NCI-H187 treated with DMSO at 0.1 percent for 48 hours (cell line): ENCODE measurements at places on chromosomes 7 and 10.
A peak's percentile ranks its signal among the peaks of the same experiment; 100 is the strongest.

DNA sequence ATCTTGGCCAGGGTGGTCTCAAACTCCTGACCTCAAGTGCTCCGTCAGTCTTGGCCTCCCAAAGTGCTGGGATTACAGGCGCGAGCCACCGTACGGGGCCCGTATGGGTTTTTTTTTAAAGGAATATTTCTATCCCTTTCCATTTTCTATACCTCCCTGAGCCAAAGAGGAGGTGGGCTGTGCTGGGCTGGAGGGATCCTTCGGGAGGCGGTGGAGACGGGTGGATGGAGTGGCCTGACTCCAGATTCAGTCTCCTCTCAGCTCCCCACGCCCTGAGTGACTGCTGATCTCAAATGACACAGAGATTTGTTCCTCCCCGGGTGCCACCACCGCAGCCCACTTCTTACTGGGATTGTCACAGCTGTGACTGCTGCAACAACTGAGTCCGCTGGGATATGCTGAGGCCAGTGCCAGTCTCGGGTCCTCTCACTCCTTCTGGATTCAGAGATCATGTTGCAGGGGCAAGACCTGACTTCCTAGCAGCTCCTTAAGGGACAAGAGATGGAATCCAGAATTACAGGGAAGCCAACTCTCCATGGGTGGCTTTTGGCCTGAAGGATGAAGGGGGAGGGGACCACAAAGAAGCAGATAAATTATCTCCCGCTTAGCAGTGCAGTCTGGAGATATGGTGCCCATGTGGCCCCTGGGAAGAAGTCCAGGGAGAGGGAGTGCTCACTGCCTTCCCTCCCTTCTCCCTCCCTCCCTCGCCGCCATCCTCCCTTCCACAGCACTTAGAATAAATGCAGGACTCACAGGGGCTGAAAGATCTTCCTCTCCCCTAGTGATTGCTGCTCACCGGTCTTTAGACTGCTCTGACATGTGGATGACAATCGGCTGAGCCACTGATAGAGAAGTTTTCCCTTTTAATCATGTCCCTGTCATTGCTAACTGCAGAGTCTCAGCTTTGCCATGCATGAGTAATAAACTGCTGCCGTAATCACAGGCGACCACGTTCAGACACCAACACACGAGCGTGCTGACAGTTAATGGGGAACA, 14.3 kb downstream of the GALNT17 start:
- no peak for DNase-seq

DNA sequence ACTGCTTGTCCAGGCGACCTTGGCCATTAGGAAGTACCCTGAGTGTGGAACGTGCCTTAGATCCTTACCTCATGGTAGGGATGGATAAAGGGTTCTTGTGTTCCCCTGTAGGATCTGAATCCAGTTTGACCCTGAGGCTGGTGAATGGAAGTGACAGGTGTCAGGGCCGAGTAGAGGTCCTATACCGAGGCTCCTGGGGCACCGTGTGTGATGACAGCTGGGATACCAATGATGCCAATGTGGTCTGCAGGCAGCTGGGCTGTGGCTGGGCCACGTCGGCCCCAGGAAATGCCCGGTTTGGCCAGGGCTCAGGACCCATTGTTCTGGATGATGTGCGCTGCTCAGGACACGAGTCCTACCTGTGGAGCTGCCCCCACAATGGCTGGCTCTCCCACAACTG, 31.6 kb downstream of the DMBT1 start:
- DNase-seq, result no peak

DNA sequence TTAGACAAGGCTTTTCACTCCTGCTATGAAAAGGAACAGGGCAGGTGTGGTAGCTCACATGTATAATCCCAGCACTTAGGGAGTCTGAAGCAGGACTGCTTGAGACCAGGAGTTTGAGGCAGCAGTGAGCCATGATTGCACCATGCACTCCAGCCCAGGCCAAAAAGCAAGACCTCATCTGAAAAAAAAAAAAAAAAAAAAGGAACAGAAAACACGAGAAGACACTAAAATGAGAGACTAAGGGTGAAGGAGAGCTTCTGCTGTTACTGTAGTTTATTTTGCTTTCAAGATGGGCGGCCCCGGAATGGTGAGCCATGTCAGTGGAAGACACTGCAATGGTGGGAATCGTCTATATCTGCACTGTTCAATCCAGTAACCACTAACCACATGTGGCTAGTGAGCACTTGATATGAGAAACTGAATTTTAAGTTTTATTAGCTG, 9.9 kb downstream of the PIP4K2A start:
- DNase-seq, result no peak

GRCh38 chr7:145624618-145625017, 492.0 kb upstream of the CNTNAP2 start:
- no peak for DNase-seq

- DNase-seq, result no peak
These were observed 98.7 kb downstream of the SVOPL start for GRCh38 chr7:138602451-138602850.

DNA sequence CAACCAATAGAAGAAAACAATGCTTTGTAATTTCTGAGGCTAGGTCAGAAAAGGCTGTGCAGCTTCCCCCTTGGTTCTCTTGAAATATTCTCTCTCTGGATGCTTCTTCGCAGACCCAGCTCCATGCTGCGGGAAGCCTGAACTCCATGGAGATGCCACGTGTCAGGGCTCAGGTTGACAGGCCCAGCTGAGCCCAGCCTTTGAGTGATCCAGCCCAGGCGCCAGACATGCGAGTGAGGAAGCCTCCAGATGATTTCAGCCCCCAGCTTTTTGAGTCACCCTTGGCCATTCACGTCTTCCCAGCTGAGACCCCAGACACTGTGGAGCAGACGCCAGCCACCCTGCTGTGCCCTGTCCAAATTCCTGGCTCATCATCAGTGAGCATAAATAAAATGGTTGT, 378.4 kb upstream of the NRP1 start:
- no peak for DNase-seq

DNA sequence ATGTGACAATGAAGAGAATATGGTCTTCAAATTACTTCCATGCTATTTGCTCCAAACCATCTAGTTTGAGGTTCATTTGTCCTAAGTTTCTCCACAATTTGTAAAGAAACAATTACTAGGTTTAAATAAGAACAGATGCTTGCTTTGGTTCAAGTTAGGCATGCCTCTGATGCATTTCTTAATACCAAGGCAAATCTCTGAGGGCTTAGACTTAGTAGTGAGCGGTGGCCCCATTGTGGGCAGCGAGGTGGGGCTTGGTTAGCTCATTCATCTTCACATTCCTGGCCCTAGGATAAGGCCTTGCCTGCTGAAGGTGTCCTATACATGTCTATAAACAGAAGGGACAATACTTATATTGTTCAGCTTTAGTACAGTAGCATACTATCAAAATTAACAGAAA, 52.4 kb upstream of the RHEB start:
- DNase-seq, result no peak

DNA sequence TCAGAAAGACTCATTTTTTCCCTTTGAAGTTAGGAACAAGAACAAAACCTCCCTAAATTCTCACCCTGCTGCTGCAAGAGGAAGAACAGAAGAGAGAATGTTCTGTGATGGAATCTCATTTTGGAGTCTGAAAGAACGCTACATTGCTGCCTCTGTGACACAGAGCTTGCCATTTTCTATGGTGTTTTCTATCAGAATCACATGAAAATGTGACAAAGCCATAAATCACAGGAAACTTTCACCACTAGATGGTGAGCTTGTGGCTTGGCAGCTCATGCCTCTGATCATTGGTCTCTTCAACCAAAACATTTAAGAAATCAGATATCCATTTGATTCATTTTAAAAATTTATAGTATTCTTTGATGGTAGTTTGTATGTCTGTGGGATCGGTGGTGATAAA, 82.9 kb downstream of the CADPS2 start:
- no peak for DNase-seq

- DNase-seq, result peak; percentile 30
These were observed 490.5 kb downstream of the TCERG1L start for GRCh38 chr10:130820880-130821482.

- no peak for DNase-seq
These were observed 84.7 kb downstream of the MAPK8 start for GRCh38 chr10:48390933-48391845.

GRCh38 chr10:28548781-28549498, 16.0 kb downstream of the WAC start:
- DNase-seq, result no peak

GRCh38 chr7:79988653-79989052, 146.0 kb upstream of the GNAI1 start:
- DNase-seq, result no peak

GRCh38 chr7:149854611-149855360, 16.6 kb downstream of the ZNF862 start:
- peak; percentile 75 for DNase-seq

DNA sequence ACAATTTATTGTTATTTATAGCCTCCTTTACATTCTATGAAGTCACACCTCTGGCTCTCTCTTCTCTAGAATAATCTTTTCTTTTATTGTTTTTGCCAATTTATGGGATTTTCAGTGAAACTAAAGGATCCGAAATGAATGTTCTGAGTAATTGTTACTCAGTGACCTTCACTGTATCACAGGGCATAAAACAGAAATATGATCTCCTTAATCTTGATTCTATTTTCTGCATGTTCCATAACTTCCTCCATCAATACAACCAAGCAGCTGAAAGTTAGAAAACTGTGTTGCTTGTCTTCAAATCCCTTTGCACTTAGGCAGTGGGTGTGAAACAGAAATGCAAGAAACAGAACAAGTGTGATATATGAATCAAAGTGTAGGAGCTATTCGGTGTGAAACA, 57.4 kb upstream of the FERD3L start:
- no peak for DNase-seq

DNA sequence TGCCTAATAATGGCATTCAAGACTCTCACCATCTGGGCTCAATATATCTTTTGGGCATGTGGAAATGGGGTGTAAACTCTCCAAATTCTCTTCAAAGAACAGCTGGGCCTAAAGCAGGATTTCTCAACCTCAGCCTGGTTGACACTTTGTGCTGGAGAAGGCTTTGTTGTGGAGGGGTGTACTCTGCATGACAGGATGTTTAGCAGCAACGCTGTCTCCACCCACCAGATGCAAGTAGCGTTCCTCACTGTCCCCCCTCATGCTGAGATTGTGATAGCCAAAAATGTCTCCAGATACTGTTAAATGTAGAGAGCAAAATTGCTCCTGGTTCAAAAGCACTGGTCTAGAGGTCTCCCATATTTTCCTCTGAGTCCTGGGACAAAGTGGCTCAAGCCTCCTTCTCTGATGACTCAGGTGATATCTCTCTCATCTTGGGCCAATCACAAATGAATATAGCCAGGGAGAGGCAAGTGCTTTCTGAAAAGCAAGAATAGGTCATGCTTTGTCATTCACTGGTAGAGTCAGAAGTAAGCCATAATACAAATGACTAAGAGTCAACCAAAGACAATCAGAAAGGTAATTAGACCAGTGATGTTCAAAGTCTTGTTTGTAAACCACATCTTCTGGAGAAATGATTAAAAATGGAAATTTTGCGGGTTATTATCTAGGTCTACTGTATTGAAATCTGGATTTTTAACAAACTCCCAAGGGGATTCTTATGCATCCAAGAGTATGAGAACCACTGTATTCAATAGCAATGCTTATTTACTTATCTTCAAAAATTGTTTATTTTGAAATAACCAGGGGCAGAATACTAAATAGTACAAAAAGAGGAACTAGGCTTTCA, 330.8 kb downstream of the PTEN start:
- no peak for DNase-seq

- DNase-seq, result no peak
These were observed 375.7 kb upstream of the NPSR1 start for GRCh38 chr7:34282271-34282670.

GRCh38 chr7:15352421-15353206, 209.2 kb downstream of the AGMO start:
- DNase-seq, result no peak

GRCh38 chr7:142485617-142486226, 227.9 kb upstream of the PRSS58 start:
- DNase-seq, result no peak

DNA sequence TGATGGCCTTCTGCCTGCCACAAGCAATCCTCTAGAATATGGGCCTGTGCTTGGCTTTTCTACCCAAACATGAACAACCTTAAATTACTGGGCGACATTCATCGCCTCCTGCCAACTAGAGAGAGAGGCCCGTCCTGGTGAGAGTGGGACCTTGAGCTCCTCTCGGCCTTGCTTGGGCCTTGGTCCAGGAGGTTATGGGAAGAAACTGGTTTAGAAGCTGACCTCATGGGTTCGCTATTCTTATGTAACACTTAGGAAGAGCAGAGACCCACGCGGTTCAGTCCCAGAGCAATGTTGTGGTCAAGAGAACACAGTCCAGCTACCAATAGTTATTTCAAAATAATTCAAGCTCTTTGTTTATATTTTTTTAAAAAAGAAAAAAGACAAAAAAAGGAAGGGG, 176.3 kb upstream of the ZNF32 start:
- no peak for DNase-seq
